CD4-positive, alpha-beta T cell (primary cell): ENCODE measurements at places on chromosomes 3 and 15. TPM values are rescaled to one million over a fixed set of nuclear protein-coding genes. Genes with fewer than 3 reads are reported as not detected.

DNA sequence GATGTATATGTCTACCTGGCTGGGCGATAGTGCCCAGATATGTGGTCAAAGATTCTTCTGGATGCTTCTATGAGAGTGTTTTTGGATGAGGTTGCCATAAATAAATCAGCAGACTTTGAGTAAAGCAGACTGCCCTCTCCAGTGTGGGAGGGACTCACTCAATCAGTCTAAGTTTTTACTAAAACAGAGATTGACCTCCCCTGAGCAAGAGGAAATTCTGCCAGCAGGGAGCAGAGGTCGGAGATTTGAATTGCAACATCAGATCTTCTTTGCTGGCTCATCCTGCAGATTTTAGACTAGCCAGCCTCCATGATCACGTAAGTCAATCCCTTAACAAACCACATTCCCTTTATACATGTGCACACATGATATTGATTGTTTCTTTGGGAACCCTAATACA, 300.9 kb downstream of the MCTP2 start:
- no peak for DNase-seq

DNA sequence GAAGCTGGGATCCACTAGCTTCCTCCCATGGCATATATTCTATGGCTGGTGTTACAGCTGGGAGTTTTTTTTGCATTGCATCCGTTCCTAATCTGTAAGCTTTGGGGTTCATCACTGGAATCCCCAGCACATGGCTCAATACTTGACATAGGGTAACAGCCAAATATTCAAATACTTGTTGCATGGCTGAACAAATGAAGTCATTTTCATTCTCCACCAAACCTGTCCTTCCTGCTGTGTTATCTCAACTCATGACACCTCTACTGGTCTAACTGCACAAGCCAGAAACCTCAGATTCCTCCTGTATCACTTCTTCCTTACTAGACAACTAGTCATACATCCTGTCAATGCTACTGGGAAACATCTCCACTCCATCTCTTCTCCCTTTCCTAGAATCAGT, 43.4 kb downstream of the ST3GAL6 start:
- DNase-seq: no peak

PP2D1 gene
- not detected for total RNA-seq

DNA sequence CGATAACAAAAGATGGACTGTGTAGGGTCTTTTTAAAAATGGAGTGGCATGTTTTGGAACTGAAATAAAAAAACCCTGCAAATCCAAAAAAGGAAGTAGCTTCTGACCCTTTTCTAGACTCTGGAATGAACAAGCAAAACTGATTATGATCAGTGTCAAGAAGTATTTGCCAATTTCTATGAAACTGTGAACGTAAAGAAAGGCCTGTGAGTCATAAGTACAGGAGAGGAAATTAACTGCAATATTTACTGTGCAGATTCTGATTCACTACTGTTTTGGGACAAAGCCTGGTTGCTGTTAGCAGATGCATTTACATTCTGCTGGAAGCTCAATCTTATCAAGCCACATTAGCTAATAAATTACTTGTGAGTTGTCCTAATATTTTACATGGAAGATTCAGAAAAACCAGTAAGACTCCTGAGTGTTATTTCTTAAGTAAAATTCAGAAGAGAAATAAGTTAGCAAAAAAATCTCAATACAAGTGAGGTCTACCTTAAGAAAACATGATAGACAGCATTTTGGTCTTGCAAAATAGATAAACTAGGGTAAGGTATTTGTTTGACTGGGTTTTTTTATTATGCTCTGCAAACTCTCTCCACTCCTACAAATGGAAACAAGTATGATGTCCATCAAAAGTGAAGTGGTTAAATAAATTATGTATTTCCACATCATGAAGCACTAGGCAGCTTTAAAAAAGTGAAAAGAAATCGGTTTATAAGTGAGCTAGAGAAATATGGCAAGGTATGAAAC, 90.2 kb upstream of the LMOD3 start:
- DNase-seq: no peak

NAALADL2 gene
- total RNA-seq: 1.2 TPM
